ENCODE measurements at places on chromosomes 5 and 9.

- no peak for DNase-seq
These were observed 581.4 kb downstream of the CDK5RAP2 start for GRCh38 chr9:119998614-119999013.

DNA sequence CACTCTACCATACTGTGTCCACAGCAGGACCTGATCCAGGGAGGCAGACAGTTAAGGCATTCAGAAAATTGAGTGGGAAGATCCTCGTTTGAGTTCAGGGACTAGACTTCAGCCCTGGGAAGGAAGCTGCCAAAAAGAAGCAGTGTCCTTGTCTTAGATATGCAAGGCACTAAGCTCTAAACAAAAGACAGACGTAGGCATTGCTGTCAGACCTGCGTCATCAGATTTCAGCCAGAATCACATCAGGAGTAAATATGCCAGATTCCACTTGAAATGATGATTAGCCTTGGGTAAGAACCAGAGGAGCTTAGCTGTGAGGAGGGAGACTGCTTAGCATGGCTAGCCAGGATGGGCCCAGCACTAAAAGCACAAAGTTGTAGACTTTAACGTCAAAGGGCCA lies 56.7 kb downstream of the MAMDC2 start:
- DNase-seq: no peak

DNA sequence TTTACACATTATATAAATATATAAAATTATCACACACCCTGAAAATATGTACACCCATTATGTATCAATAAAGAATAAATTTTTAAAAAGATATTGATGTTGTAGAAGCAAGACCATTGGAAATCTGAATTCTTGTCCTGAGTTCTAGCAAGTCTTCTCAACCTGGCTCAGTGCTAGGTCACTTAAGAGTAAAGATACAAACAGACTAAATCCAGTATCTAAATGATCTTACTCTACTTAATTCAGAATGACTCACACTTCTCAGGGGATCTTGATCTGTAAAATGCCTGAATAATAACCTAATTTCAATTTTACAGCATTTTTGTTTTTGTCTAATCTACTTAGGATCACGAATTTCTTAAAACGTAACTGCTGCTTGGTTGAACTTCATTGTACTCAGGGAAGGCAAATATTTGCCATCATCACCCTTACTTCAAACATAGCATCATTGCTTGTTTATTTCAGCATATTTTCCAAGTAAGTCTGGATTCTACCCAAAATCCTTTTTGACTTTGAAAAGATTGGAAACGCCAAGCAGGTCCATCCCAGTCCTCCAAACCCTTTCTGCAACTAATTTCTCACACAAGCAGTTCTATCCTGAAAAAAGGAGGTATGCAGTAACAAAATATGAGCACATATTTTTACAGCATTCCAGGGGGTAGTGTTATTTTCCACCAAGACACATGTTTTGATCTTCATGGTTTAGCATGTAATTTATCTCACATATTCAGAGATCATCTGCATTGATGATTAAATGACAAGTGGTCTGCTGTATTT lies 582.6 kb downstream of the PSAT1 start:
- no peak for DNase-seq

DNA sequence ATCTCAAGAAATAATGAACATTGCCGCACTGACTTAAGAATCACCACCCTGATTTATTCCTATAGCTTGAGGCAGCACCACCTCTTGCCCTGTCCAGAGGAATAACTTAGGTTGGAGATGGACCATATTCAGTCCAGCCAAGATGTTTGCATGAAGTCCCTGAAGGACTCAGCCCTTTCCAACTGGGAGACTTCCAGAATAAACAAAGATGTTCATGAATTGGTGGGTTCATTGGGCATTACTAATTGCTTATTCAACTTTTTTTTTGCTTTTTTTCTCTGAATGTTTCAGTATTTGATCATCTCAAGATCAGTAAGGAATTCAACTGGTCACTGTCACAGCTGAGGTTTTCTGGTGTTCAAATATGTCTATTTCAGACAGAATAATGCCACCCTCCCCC lies 470.6 kb downstream of the CCDC171 start:
- no peak for DNase-seq

DNA sequence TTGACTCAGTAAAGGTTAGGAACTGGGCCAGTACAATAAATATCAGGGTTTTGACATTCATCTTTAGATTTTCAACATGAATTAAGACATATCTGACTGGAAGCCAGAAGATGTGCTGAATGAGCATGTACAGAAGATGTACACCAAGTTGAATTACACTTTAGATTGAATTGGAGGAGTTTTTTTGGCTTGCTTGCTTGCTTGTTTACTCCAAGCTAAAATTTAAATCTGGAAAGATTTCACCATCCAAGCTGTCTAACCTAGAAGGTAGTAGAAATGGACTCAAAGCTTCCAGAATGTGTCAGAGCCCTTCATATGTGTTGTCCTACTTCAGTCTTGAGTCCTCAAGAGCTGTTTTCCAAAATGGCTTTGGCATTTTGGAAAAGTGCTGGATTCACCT lies 49.0 kb upstream of the FCHO2 start:
- DNase-seq: no peak

DNA sequence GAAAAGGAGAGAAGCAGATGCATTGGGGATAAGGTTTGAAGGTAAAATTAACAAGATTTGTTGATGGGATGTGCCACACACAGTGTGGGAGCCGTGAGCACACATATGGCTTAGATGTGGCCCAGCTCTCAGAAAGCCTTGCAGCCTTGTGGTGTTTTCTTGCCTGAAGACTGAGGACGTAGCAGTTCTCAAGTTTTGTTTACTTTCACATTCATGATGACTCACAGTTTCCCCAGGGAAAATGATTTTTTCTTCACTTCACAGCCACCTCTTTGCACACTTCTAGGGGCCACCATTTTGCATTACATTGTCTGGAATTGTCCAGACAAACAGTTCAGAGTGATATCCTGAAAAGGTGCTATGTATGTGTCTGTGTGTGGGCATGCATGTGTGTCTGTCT lies 126.2 kb downstream of the BASP1 start:
- DNase-seq: no peak

- no peak for DNase-seq
These were observed at the start of gene ROR2 for GRCh38 chr9:91949946-91950664. Gene ROR2, minus strand, starts transcription at chr9:91950228.

- no peak for DNase-seq
These were observed 342.2 kb downstream of the LRRC70 start for GRCh38 chr5:62920856-62921255.

DNA sequence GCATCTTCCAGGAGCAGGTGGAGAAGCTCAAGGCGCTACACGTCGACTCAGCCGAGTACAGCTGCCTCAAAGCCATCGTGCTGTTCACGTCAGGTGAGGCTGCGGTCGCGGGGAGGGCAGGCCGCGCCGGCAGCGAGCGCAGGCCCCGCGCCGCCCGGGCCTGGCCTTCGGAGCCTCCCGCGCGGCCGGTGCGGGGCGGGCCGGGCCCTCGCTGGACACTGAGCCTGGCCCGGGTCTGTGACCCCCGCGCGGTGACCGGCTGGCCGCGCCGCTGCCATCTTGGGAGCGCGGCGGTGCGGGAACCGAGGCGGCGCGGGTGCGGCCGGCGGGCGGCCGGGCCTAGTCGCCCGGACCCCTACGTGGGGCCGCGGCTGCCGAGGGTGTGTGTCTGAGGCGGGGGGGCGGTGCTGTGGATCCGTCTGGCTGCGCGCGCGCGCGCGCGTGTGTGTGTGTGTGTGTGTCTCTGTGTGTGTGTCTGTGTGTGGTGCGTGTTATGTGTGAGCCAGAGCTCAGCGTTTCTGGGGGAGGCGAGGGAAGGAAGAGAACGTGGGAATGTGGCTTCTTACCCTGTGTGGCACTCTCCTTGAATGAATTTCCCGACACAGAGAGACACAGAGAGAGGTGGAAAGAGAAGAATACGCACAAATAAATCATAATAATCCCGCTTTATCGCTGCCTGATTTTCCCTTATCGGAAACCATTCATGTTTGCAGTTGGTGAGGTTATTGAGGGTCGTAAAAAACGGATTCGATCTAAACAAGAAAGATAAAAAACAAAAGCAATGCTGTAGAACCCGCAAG lies 5.5 kb downstream of the NR2F1 start:
- no peak for DNase-seq

DNA sequence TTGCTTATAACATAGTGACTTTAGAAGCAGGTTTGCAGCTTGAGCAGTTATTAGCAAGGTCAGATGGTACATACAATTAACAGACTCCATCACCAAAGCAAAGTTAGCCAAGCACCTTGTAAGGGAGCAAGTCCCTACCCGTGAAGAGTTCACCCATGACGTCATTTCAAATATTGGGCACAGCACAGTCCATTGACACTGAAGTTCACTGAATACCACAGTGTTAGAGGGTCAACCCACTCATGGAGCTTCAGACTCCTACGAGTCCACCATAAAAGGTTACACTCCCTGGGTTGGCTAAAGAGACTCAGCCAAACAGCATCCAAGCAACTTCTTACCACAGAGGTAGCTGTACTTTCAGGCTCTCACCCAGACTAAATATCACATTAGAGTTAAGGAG lies 77.5 kb downstream of the GALNT10 start:
- no peak for DNase-seq

GRCh38 chr5:136080113-136080482 lies 51.3 kb downstream of the TGFBI start:
- DNase-seq: no peak

Data from stimulated activated CD8-positive, alpha-beta memory T cell treated with anti-CD3 and anti-CD28 coated beads, Interleukin-4, amount 100 ng/mL, for 1 hour (primary cell).